ENCODE measurements at places on chromosomes 11 and 22.
A peak's percentile ranks its signal among the peaks of the same experiment; 100 is the strongest.

DNA sequence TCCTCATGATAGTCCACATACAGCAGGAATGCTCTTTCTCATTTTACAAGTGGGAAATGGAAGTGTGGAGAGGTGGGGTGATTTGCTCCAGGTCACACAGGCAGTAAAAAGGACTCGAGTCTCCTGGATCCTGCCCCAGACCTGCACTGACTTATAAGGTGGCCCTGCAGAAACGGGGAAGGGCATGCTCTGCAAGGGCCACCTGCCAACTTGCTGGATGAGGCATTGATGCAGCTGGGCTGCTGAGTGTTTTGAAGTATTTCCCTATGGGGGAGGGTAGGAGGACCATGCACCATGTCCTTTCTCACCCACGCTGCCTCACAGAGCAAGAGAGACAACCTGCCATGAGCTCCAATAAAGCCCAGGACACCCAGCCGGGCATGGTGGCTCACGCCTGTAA is 36.9 kb downstream of the OR6Q1 start:
- DNase-seq = no peak

DNA sequence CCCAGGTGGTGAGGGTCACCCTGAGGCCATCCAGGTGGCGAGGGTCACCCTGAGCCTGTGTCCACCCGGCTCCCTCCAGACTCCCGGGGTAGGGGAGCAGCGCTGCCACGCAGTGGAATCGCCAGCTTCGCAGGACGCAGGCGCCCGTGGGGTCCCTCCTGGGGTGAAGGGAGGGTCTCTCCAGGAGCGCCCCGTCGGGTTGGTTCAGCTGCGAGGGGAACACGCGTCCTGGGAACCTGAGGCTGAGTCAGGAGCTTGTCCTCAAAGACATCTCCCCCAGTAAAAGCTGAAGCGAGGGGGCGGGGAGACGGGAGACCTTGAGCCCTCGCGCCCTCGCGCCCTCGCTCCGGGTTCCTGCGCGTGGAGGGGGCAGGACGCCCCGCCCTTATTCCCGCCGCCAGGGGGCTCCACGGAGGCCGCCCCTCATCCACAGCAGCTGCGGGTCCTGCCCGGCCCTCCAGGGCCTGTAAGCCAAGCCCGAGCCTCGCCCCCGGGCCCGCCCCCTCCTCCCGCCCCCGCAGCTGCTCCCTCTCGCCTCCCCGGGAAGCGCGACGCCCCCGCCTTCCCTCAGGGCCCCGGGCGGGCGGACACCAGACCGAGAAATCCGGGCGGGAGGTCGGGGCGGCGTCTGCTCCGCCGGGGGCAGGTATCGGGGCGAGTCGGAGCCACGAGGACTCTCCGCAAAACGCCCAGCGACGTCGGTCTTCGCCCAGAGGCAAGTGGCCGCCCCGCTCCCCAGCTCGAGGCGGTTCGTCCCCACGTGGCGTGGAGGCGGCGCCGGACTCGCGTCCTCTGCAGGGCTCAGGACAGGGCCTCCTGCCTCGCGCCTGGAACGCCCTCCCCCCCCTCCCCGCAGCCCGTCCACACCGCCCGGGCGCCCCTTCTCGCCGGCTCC is 22.8 kb downstream of the PIM3 start:
- DNase-seq = no peak

GRCh38 chr11:134741453-134742223 is 329.6 kb upstream of the B3GAT1 start:
- DNase-seq = no peak

GRCh38 chr22:45069925-45070324 is 60.1 kb upstream of the PHF21B start:
- no peak for DNase-seq

- DNase-seq = no peak
Observed at GRCh38 chr22:49774499-49775151, 53.0 kb downstream of the BRD1 start.

DNA sequence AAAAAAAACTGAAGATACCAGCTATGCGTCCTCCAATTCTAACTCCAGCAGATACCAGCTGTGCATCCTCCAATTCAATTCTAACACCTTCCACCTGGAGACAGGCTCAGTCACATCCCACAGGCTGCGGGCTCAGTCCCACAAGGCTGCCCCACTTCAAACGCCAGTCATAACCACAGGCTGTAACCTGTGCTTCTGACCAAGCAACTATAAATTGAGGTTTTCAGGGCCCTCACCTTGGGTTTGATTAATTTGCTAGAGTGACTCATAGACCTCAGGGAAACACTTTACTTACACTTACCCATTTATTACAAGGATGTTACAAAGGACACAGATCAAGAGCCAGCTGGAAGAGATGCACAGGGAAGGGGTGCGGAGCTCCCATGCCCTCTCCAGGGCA is 32.4 kb upstream of the MSANTD2 start:
- no peak for DNase-seq

DNA sequence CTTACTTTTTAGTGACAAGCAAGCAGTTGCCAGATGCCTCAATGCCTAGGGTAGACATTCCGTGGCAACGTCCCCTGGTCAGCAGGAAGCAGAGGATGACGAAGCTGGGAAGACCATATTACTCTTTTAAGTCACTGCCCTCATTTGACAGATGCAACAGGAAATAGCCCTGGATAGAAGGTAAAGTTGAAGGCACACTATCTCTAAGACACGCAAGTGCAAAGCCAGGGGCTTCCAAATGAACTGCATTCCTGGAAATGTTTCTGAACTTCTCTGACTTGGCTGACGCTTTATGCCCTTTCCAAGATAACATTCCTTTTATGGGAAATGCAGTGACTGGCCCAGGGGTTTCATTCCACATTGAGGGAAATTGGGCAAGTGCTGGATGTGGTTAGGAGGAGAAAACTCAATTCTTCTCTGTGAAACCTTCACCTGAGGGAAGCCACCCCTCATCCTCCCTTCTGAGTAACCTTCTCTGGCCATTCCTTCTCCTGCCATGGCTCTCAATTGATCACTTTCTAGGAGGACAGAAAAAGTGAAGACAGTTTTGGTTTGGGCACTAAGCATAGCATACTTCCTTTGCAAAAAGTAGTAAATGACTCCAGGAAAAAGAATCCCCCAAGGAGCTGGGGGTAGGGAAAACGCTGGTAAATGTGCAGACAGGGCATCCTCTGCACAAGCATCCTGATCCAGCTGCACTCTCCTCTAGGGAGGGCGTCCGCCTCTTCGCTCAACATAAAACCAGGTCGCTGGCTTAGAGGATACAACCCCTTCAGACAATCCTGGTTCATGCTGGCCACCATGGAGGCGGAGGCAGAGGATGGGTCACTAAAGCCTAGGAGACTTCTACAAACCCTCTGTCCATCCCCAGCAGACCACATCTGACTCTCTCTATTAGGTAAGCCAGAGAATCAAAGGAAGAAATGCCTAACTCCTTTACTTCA is 14.5 kb downstream of the PCSK7 start:
- DNase-seq = no peak

DNA sequence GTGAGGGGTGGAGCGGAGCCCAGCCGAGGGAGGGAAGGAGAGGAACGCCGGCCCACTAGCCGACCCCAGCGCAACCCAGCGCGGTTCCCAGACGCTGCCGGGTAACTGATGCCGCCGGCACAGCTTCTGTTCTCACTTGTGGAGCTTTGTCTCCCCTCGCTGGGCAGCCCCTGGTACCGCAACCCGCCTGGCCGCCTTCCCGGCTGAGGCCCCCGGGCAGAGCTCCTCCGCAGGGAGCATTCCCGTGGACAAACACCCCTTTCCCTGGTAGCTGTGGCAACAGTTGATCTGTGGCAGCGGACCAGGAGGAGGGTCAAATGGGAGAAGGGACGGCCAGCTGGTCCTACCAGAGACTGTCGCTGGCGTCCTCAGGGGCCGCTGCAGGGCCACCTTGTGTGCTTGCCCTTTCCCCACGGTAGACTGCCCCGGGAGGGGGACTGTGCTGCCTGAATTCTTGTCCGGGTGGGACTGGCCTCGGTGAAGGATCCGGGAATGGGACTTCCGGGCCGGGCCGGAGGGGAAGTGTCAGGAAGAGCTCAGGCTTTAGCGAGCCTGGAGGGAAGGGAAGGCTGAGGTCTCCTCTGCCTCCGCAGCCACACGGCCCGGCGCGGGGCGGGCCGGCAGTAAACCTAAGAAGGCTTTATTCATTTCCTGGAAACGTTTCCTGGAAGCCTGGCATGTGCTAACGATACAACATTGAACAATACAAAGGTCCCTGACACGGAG is 468.0 kb downstream of the OPCML start:
- DNase-seq = peak; percentile 49

DNA sequence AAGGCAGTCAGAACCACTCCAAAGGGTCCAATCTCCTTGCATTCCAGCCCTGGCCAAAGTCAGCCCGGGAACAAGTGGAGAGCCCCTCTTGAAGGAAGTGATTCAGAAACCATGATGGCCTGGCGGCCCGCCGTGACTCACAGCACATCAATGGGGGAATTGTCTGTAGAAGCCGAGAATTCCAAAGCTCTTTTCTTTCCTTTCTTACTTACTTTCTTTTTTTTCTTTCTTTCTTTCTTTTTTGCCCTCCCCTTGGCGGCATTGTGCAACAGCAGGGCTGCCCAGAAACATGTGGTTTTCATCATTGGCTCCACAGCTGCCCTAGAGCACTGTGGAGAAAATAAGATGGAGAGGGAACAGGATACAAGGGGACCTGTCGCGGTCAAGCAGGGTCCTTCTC is 140.2 kb upstream of the TIMP3 start:
- no peak for DNase-seq

DNA sequence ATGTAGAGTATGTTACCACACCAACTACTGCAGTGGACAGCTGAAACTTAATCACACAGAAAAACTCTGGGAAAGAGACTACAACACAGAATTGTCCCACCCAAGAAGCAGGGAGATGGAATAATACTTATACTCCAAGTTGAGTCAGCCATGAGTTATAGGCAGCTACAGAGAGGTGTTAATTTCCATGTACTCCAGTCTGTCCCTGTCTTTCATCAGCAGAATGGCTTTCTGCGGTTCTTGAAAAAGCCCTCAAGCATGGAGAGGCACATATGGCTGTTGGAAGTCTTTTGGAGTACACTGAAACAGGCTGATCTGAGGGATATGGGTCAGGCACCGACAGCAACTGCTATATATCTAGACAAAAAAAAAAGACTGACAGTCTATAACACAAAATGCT is 219.5 kb downstream of the DLG2 start:
- no peak for DNase-seq

GRCh38 chr11:43686207-43686606 is 5.7 kb downstream of the HSD17B12 start:
- DNase-seq = no peak

GRCh38 chr22:45399712-45400445 is 13.5 kb downstream of the SMC1B start:
- DNase-seq = no peak

- peak; percentile 0 for DNase-seq
Observed at GRCh38 chr11:115054570-115055538, 376.5 kb downstream of the NXPE2 start.

DNA sequence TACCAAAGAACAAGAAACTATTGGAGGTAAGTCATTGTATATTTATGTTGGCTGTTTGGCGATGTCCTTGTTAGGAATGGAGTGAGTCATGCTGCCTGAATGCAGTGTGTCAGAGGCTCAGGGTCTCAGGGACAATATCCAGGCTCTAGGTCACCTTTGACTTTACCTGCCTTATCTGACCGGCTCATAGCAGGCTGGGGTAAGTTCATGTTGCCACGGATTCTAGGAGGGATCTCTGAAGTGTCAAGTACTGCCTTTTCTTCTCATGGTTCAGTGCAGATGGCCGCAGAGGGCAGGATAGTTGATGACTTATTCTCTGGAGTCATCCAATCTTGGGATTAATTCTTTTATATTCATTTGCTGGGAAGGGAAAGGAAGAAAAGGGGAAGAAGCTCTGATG is 53.2 kb downstream of the SPON1 start:
- DNase-seq = no peak

DNA sequence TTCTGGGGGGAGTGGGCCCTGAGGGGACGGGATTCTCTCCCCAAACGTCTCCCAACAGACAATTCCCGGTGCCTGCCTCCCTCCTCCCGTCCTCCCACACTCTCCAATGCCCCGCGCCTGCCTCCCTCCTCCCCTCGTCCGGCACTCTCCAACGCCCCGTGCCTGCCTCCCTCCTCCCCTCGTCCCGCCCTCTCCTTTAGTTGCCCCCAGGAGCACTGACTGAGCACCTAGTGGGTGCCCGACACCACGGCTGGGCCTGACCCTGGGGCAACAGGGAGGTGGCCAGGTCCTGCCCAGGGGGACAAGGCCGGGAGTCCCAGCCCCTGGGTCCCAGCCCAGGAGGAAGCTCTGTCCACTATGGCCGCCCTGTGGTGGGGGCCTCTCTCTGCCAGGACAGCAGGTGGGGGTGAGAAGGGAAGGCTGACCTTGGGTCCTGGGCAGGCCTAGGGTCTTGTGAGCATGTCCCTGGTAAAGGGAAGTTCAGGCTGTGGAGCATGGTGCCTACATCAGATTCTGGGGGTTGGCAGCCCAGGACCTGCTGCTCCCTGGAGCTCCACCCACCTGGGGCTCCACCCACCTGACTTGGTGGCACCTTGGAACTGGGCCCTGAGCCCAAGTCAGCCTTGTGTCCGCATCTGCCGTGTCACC is 942.3 kb downstream of the BRD1 start:
- DNase-seq = no peak

DNA sequence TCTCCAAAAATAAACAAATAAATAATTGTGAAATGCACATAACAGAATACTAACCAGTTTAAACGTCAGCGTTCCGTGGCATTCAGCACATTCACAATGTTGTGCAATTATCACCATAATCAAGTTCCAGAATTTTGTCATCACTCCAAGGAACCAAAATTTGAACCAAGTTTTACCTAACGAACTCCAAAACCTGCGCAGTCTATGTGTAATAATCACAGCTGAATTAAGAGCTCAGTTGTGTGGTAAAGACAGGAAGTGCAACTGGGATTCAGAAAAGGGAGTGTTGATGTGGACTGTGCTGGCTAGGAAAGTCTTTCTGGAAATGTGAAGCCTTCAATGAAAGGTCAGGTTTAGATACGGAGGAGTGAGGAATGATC is 5.4 kb upstream of the MCAM start:
- DNase-seq = no peak

GRCh38 chr11:93700830-93701229 is 39.3 kb downstream of the CEP295 start:
- no peak for DNase-seq

DNA sequence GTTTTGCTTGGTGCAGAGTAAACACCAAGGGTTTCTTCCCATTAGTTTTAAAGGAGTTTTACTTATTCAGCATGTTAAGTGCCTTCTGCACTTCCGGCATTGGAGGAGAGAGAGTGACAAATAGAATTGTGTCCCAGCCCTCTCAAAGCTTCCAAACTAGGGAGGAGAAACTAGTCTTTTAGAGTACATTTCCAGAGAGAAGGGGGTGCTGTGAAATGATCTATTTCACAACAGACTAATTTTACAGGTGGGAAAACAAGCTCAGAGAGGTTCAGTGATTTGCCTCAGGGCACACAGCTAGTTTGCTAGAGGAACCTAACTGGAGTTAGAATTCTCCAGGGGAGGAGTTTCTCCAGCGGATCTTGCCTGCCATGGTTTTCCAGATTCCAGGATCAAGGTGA is 12.6 kb downstream of the MPST start:
- DNase-seq = no peak

DNA sequence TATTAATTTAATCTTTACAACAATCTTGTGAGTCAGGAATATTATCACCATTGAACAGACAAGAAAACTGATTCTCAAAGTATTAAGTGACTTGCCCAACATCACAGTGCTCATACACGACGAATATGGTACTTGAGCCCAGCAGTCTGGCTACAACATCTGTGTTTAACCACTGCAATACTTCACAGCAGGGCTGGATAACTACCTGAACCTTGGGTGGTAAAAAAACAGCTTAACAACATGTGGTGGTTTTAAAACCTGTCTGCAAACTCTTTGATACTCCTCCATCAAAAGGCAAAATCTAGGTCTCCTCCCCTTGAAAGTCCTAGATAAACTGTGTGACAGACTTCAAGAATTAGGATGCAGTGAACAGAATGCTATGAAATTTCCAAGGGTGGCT is 424.6 kb upstream of the CADM1 start:
- DNase-seq = no peak

- DNase-seq = no peak
Observed at GRCh38 chr11:12704049-12704448, 29.8 kb downstream of the TEAD1 start.

Data from NCI-H748 treated with DMSO at 0.1 percent for 48 hours (cell line).